Effector memory CD4-positive, alpha-beta T cell (primary cell): ENCODE measurements at places on chromosomes 4 and X.

DNA sequence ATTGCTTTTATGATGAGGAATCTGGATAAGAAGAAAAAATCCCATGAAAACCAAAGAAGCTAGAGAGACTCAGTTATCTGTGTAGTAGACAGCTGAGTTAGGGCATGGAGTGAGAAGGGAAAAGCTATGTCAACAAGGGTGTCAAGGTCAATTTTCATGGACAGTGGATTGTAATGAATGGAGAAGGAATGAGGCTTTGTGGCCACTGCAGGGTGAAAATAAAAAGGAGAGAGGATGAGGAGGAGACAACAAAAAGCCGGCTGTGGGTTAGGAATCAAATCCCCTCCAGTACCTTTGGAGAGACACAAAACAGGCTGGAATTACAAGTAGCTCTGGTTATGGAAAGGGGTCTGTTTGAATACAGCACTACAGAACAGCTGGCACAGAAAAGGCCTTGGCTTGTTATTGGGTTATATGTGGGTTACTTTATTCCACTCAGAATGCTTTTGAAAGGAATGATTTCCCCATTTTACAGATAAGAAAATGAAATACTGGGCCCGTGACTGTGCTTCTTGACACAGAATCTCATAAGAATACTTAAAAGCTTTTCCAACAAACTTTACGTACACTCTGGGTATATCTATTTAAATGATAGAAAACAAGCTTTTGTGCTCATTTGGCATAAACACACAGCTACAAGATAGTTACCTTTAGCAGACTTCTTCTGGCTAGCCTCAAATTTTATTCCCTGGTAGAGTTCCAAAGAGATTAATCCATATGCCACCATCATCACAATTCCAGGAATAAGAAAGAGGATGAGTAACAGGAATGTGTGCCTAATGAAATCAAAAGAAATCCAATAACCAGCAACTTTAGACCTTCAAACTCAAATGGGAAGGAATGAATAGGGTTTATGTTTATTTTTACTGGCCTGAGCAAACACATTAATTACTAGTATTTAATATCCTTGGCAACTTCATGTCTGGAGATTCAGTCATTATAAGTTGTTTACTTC is 7.5 kb downstream of the CCKAR start:
- no peak for DNase-seq

- DNase-seq, result no peak
Measured at GRCh38 chr4:45317276-45317675, 590.9 kb upstream of the GNPDA2 start.

DNA sequence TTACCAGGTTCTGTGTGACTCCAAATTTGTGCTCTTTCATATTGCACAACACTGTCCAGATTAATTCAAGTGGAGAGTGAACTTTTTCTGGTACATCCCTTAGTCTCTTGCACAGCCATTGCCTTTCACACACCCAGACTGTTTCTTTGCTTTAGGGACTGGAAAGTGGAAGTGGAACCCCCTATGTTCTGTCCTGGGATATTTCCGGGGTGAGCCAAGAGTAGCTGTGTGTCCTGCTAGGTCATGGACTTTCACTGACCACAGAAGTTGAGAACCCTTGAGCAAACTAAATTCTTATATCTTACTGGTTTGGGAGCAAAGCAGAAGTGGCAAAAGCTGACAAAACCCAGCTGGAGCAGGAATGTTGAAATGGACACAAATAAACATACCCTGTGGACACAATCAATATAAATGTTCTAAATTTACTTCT is 10.3 kb upstream of the VSIG4 start:
- DNase-seq, result no peak

GRCh38 chr4:3515646-3516045 is 16.6 kb downstream of the LRPAP1 start:
- no peak for DNase-seq
